Myocyte (in vitro differentiated cells): ENCODE measurements at places on chromosomes 16 and 17.

GRCh38 chr16:59259074-59259949 lies 525.2 kb upstream of the GOT2 start:
- peak; percentile 50 for DNase-seq

DNA sequence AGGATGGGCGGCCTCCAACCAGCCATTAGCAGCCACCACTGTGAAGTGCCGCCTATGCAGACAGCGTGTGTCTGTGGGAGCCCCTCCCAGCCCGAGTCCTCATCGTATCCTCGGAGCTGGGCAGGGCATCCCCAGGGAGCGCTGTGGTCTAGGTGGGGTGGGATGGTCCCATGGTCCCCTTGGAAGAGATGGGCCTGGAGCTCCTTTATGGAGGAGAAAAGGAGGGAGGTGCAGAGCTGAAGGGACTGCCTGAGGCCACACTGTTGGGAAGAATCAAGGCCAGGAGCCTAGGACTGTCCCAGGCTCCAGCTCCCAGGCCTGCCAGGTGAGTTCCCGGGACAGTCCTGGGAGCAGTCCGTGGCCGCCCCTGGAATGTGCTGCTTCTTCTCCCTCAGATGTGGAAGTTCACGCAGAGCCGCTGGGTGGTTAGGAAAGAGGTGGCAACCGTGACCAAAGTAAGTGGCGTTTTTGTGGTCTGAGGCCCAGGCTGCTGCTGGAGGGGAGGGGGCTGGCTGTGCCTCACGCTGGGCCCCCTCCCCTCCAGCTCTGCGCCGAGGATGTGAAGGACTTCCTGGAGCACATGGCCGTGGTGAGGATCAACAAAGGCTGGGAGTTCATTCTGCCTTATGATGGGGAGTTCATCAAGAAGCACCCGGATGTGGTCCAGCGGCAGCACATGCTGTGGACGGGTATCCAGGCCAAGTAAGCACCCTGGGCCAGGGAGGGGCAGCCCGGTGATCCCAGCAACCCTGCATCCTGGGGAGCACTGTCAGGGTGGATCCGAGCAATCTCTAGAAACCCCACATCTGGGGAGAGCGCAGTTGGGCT lies 27.0 kb downstream of the POLR3E start:
- no peak for DNase-seq

GRCh38 chr16:26334218-26335111 lies 642.7 kb downstream of the HS3ST4 start:
- no peak for DNase-seq

DNA sequence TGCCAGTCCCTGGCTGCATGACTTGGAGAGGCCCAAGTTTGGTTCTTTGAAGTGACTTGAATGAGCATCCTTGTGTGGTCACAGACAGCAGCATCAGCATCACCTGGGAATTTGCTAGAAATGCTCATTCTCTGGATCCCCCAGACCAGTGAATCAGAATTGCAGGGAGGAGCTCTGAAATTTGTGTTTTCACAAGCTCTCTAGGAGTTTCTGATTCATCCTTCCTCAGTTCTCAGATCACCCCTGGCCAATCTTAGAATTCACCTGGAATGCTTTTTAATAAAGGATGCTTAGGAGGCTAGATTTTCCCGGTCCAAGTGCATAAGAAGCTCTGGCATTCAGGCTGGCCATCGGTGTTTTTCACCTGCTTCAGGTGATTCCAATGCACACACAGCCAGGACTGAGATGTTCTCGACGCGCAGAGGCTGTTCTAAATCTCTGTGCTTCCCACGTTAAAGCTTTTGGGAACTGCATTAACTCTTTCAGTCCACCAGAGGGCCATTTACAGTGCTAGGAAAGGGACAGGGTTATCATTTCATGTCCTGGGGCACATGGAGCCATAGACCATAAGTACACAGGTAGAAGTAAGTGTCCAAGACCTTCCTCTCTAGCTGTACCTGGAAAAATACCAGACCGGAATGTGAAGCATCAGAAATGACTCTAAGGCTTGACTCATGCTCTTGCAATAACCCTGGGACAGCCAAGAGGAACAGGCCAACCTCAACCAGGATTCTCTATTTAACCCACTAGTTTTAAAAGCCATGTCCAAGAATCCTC lies 85.7 kb upstream of the XYLT1 start:
- no peak for DNase-seq

DNA sequence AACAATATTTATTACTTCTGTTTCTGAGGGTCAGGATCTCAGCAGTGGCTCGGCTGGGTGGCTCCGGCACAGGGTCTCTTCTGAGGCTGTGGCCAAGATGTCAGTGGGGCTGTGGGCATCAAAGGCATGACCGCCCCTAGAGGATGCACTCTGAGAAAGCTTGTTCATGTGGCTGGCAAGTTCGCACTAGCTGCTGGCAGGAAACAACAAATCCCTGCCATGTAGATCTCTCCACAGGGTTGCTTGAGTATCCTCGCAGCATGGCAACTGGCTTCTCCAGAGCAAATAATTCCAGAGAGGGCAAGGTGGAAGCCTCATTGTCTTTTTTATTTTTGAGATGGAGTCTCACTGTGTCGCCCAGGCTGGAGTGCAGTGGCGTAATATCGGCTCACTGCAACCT lies 12.5 kb downstream of the KCTD13 start:
- DNase-seq: no peak

DNA sequence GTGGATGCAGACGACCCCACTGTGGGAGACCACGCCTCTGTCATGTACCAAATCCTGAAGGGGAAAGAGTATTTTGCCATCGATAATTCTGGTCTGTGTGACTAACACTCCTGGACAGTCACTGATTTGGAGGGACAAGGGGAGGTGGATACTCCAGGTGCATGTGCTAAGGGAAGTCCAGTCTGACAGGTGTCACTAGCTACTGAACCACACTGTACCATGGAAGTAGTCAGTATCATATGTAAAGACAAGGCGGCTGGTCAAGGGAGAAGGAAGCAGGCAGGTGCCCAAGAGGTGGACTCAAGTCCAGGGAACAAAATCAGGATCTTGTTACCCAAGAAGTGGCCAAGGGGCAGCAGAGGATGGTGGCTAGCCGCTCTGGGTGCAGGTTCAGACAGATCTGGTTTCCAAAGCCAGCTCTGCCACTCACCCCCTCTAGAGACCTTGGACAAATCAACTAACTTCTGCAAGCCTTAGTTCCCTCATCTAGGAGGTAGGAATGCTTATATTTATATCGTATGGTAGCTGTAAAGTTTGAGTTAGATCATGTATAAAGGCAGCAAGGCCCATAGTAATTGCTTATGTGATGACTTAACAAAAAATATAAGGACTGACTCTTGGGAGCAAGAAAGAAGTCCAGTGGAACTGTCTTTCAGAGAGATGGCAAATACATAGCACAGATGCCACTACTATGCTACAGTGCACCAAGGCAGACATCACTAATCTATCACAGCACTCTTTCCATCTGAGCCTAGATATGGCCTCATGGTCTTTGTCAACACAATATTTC lies 22.1 kb downstream of the CDH5 start:
- no peak for DNase-seq

- DNase-seq: no peak
Observed at GRCh38 chr17:73365301-73365874, 53.6 kb upstream of the CDC42EP4 start.

DNA sequence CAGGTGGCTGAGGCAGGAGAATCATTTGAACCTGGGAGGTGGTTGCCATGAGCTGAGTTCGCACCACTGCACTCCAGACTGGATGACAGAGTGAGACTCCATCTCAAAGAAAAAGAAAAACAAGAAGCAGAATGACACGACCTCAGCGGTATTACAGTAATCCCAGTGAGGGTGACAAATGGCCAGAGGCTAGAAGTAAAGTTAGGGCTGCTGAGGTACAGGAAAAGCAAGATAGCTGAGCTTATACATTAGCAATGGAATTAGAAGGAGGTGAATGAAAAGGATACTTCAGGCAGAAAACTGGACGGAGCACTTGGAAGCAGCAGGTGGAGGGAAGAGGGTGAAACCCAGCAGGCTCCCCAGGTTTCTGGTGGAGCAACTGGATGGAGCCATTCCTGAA lies 26.1 kb upstream of the AMZ2 start:
- DNase-seq: no peak

DNA sequence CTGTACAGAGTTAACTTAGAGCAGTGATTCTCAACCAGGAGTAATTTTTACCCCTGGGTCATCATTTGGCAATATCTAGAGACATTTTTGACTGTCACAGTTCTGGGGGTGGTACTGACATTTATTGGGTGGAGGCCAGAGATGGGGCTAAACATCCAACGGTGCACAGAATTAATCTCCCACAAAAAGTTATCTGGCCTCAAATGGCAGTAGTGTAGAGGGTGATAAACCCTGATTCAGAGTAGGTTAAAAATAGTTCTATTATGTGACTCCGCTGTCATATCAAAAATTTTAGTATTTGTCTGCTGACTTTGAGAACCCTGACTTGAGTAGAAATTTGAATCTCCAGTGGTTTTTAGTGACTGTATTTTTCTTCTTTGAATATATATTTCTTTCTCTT lies 19.1 kb downstream of the VPS35L start:
- DNase-seq: no peak

DNA sequence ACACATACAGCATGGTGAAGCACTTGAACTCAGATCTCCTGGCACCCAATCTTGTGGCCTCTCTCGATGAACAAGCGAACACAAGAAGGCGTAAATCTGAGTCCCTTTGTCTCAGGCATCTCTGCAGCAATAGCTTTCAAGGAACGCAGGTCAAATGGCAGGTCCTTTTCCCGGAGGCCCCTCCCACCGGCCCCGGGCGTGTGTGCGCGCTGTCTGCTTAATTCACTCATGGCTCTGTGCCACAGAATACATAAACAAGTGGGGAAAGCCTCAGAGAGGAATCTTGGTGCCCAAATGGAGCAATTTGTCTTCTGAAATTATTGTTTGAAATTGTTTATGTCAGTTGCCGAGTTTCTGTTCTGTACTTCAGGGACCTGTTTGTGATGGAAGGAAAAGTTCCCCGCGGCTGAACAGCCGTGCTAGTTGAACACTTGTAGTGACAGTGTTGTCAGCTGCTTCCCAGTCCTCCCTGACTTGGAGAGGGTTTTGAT lies 14.8 kb downstream of the MYOCD start:
- DNase-seq: no peak

DNA sequence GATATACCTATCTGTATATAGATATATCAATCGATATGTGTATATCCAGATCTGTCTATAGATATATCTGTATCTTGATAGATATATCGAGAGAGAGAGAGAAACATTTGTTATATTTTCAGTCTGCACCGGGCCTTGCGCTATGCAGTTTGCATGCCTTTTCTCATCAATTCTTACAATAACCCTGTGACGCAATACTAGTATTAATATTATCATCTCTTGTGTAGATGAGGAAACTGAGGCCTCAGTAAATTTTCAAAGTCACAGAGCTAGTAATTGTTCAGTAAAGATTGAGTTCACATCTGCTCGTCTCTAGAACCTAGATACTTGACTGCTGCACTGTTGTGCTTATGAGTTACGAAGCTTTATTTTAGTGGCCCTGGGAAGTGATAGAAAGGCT lies 77.6 kb downstream of the NF1 start:
- DNase-seq: no peak

DNA sequence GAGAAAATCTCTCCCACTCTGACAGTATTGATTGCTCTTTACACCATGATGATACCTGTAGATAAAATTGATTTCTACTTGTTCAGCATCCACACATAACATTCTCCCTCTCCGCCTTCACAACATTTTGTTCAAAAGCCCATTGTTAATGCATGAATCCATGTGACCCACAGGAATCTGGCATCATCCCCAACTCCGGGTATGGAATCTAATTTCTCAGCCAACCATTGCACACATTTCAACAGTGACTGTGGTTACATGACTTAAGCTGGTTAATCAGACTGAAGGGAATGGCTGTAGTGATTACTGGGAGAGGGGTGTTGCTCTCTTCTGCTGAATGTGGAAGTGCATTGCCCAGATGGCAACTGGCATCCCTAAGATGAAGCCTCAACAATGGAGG lies 161.4 kb upstream of the C16orf82 start:
- no peak for DNase-seq

DNA sequence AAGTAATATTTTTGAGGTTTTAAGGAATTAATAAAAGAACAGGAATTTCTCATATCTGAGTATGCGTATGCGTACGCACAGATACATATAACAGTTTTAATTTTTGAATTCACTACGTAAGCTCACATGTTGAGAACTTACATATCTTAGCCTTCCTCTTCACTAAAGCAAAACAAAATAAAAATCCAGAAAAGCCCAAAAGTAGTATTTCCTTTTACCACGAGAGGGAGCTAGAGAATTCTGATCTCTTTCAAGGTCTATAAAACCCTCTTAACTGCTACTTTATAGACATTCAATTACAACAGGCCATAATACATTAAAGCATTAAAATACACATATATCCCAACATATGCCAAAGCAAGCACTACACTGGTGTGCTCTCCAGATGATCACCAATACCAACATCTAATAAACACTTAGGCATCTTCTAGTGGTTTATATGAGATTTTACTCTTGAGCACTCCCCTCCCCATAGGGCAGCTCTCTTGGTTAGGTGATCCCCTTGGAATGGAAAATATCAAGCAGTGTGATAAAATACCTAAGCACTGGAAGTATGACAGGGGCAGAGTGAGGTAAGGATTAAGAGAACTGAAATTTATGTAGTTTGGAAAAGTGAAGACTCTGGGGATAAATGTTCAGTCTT lies 94.0 kb downstream of the SKAP1 start:
- DNase-seq: peak; percentile 87

DNA sequence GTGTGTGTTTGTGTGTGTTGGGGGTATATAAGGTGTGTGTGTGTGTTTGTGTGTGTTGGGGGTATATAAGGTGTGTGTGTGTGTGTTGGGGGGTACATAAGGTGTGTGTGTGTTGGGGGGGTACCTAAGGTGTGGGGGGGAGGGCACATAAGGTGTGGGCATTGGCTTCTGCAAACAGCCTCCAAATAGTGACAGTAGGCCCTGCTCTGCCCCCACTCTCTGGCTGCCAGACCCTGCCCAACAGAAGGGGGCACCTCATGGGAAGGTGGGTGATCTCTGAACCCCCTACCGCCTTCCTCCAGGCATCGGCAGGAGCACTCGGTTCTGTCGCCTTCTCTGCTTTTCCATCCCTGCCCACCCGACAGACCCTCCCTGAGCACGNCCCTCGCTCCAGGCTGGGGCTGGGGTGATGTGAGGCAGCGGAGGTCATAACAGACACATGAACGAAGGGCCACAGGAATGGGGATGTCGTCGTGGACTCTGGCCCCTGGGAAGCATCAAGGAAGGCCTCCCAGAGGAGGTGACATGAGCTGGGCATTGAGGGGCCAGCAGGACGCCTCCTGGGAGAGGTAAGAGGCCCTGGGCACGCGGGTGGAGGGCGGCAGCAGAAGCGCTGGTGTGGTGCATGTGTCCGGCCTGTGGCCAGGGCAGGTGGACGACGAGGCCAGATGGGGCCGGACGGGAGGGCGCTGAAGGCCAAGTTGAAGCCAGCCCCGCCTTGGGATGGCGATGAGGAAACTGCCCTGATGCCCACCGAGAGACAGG lies 136.6 kb upstream of the RPH3AL start:
- DNase-seq: peak; percentile 52

- DNase-seq: peak; percentile 37
Observed at GRCh38 chr17:37642681-37643080, 565 bp downstream of the DDX52 start.

DNA sequence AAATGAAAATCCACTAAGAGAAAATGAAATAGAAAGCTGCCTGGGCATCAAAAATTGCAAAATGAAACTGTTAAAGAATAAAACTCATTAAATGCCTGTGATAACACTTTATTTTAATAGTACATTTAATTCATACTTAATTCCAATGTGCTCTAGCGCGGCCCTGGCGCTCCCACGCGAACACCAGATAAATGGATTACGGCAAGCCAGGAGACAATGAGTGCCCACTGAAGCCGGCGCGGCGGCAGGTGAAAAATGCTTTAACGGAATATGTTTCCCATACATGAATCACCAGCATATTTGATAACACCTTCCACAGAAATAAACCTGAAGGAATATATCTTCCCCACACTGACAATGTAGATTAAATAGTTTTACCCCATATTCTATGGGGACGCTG lies 245.5 kb downstream of the RBFOX3 start:
- DNase-seq: no peak
